ENCODE measurements at places on chromosomes 16 and 17.

- DNase-seq, result no peak
Observed at GRCh38 chr17:67696853-67697498, 20.8 kb upstream of the NOL11 start.

DNA sequence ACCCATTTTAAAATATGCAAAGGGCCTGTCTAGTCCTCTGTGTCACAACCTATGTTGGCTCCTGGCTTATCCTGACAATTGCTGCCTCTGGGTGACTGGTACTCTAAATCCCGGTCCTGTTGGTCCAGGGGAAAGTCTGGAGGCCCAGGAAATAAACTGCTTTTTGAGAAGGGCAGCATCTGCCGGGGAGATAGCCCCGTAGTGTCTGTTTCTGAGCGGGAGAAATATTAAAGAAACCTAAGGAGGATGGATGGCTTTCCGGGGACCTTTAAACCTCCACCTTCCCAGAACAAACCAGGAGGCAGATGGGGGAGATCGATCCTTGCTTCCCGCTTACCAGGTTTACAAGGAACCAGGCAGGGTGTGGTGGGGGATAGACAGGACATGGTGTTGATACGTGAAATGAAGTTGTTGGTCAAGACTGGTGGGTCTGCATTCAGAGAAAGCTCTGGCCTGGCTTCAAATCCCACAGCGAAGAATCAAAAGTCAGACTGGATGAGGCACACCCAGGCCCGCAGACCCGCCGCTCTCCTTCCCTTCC, 3.8 kb downstream of the HOXB2 start:
- no peak for DNase-seq

DNA sequence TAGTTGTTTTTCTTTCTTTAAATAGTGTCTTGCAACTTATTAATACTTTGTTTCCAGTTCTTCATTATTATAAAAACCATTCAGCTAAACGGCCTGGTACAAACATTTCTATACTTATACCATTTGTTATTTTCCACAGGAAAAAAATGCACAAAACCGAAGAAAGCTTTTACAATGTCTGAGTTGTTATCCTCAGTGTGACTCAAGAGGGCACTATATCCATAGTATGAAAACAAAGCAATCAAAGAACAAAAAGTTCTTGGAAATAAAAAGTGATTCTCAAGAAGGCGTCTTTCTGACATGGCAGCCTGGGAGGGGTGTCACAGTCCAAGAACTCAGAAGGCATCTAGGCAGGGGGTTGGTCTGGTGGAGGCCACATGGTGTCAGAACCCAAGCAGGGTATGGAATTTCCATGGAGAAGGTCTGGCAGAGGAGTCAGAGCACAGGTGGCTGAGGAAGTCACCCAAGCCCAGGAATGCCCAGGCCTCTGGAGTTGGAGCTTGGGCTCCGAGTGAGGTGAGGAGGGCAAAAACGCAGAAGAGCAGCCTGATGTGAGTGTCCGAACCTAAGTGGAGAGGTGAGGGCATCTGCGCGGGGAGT, 70.9 kb upstream of the ATP2A3 start:
- no peak for DNase-seq

GRCh38 chr17:81734405-81735263, 22.6 kb downstream of the SLC25A10 start:
- peak; percentile 60 for DNase-seq

DNA sequence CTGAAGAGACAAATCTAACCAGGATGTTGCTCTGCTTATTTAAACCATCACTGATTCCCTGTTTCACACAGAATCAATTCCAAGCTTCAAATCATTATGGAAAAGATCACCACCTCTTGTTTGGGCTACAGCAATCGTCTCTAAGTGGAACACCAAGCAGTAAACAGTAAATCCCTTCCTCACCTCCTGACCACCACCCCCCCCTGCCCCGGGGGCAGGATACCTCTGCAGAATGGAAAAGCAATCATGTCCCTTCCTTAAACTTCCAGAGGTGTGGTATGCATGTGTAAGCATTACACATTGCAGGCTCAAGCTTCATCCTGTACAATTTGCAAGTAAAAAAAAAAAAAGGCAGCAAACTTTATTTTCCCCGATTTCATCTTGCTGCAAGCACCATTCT, 373.8 kb downstream of the NPIPA8 start:
- no peak for DNase-seq

DNA sequence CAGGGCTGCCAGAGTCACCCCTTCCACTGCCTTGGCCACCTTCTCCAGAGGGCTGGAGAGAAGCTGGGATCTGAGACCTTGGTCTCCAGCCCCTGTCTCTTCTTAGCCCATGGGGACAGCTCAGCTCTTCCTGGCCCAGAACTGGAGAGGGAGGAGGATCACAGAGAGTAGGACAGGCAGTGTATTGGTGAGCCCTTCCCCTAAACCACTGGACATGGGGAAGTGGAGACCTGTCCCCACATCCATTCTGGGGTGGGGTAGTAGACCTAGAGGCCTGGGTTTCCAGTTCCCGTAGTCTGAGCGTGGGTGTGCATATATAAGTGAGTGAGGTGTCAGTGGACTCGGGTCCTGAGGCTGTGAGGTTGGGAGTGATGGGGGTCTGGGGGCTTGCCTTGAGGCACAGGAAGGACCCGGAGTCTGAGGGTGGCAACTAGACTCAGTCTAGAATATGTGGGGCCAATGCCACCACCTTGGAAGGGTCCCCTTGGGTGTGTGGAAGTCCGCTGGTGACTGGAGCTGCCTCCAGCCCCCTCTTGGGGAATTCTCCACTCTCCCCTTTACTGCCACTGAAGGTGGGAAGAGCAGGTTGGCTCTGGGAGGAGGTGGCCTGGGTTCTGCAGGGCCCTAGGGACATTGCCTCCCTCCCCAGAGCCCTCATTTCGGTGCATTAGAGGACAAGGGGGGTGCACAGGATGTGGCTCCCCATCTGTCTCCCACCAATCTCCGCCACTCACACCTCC, 19.9 kb downstream of the GJD3 start:
- no peak for DNase-seq

GRCh38 chr16:70706948-70707465, 21.2 kb upstream of the MTSS2 start:
- DNase-seq, result no peak

DNA sequence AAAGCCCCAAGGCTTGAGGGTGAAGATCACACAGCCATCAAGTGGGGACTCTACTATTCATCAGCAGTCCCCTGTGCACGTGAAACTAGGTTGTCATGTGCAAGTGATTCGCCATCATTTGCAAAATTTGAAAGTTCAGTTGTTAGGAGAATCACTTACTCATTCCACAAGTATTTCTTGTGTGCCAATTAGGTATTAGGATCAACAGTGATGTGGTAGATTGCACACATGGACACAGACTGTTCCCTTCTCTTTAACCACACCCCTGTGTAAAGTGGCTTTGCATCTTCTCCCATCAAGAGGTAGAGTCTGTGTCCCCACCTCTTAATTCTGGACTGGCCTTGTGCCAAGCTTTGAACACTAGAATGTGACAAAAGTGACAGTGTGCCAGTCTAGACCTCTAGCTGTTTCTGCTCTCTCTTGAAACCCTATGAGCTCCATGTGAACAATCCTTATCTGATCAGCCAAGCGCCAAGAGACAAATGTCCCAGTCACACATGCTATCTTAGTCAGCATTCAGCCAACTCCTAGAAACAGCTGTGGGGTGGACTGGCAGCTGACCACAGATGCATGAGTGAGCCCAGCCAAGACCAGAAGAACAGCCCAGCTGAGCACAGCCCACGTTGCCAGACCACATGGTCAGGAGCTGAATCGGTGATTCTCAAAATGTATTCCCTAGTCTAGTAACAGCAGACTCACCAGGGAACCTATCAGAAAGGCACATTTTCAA, 31.5 kb upstream of the SHISA9 start:
- no peak for DNase-seq

GRCh38 chr17:18226284-18226945, 980 bp downstream of the LLGL1 start:
- no peak for DNase-seq

DNA sequence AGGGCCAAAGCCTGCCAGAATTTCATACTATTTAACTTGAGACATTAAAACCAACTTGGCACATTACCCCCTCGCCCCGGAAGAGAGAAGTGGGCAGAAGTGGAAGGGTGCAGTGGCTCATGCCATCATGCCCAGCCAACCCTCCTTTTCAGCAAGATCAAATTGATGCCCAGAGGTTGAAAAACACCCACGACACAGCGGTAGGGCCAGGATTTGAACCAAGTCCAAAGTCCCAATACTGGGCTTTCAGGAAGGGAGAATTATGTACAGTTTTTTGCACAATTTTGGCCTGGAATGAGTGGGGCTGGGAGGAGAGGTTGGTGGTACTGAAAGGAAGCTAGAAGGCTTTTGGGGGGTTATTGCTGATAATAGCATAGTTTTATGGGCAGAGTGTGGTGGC, 11.0 kb downstream of the PDP2 start:
- DNase-seq, result no peak

- DNase-seq, result no peak
Observed at GRCh38 chr17:14204084-14204483, 32.6 kb downstream of the CDRT15 start.

Measured in SHP77 (cell line).